ENCODE measurements at places on chromosomes 5 and 9.

- DNase-seq: no peak
Observed at GRCh38 chr5:14252793-14253192, 109.7 kb downstream of the TRIO start.

DNA sequence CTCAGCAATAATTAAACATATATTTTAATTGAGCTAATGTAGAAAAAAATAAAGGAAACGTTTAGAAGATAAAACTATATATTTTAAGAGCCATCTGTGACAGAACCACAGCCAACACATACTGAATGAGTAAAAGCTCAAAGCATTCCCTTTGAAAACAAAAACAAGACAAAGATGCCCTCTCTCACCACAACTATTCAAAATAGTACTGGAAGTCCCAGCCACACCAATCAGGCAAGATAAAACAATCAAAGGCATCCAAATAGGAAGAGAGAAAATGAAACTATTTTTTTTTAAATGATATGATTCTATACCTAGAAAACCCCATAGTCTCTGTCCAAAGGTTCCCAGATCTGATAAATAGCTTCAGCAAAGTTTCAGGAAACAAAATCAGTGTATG is 262.0 kb downstream of the HTR1A start:
- DNase-seq: no peak

GRCh38 chr5:124057724-124058231 is 545.8 kb downstream of the CSNK1G3 start:
- no peak for DNase-seq

GRCh38 chr9:93859431-93860215 is 95.5 kb downstream of the BARX1 start:
- no peak for DNase-seq

DNA sequence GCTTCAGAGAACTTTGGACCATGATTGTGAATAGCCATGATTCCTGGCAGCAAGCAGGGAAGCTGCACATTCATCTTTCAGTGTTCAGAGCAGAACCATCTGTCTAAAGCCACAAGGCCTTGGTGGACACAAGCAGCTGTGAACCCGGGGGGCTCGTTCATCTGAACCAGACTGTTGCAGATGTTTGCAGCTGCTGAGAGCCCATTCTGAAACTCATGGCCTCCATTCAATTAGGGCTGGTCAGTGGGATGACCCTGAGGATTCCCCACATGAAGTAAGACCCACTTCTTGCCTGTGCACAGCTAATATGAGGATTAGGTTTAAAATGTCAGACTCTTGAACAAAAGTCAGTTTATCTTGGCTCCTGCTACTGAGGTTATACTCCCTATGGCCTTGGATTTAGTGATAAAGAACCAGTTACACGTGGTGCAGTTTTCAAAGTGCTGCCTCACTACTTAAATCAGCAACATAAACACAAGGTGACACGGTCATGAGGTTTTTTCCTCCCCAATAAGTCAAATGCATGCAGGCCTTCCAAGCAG is 109.8 kb upstream of the IFNK start:
- no peak for DNase-seq

DNA sequence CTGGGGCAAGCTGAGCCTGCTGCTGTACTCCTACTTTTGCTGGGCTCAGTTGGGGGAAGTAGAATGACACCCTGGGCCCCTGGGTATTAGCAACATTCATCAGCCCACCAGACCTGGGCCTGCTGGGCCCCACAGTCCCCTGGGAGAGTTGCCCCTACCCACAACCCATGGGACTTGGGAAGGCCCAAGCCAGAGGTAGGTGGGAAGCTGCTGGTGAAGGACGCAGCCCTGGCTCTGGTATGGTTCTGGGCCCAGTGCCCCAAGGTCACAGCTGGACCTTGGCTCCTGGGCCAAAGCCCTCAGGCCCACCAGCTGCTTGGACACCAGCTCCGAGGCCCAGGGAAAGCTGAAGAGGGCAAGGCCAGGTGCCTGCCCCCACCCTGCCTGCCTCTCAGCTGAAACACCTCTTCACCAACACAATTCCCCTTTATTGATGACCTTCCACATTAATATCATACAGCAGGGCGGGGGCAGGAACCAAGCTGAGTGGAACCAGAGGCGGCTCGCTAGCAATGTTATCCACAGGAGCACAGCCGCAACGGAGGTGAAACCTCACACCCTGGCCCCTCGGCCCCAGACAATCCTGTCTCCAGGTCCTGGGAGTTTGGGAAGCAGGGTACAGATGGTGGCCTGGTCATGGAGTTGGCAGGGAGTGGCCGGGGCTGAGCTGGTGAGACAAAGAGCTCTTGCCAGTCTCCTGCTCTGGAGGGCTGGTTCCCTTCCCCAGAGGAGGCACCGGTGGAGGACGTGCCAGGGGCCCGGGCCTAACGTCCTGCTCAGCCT is 13.7 kb downstream of the DOLPP1 start:
- DNase-seq: no peak

All from stimulated activated CD4-positive, alpha-beta T cell treated with anti-CD3 and anti-CD28 coated beads, Interleukin-4, amount 100 ng/mL, for 1 hour (primary cell).